Activated CD8-positive, alpha-beta memory T cell treated with anti-CD3 and anti-CD28 coated beads, Interleukin-2, amount 50 U/mL, for 48 hours (primary cell): ENCODE measurements at places on chromosomes 7 and 10.

- DNase-seq = no peak
These were observed 8.2 kb upstream of the FAM3C start for GRCh38 chr7:121404348-121404747.

DNA sequence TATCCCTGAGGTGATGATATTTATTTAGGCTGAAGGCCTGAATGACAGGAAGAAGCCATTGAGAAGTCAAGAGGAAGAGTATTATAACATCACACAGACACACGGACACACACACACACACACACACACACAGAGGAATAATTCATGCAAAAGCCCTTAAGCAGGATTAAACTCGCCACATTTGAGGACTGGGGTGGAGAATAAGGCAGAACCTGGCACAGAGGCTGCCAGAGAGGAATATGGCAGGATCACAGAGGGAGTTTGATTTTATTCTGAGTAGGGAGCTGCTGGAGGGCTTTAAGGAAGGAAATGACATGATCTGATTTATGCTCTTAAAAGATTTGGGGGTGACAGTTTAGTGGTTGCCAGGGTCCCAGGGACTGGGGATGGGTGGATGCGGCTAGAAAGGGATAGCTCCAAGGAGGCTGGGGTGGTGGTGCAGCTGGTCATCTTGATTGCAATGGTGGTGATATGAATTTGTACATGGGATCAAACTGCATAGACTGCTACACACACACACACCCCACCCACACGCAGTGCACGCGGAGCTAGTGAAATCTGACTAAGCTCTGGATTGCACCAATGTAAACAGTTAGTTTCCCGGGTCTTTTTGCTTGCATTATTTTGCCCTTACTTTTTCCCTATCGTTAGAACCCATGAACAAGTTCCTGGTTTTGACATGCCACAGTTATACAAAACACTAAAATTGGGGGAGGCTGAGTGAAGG, 11.2 kb downstream of the SMURF1 start:
- DNase-seq = no peak

DNA sequence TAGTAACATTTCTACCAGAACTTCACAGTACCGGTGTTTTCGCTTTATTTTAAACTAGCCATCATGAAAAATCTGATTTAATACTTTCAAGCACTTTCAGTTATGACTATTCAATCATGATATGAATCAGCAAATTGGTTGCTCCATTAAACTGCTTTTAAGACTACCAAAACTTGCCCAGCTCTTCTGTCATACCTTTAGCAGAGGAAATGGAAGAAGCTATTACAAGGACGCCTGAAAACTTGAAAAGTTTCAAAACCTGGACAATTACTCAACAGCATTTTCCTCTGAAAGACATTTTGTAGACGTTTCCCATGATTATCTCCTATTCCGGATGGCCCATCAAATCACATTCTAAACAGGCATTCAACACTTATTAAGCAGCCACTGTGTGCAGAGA, 2.0 kb downstream of the JAZF1 start:
- no peak for DNase-seq

- no peak for DNase-seq
These were observed 204.9 kb downstream of the DOCK4 start for GRCh38 chr7:112001091-112001826.

DNA sequence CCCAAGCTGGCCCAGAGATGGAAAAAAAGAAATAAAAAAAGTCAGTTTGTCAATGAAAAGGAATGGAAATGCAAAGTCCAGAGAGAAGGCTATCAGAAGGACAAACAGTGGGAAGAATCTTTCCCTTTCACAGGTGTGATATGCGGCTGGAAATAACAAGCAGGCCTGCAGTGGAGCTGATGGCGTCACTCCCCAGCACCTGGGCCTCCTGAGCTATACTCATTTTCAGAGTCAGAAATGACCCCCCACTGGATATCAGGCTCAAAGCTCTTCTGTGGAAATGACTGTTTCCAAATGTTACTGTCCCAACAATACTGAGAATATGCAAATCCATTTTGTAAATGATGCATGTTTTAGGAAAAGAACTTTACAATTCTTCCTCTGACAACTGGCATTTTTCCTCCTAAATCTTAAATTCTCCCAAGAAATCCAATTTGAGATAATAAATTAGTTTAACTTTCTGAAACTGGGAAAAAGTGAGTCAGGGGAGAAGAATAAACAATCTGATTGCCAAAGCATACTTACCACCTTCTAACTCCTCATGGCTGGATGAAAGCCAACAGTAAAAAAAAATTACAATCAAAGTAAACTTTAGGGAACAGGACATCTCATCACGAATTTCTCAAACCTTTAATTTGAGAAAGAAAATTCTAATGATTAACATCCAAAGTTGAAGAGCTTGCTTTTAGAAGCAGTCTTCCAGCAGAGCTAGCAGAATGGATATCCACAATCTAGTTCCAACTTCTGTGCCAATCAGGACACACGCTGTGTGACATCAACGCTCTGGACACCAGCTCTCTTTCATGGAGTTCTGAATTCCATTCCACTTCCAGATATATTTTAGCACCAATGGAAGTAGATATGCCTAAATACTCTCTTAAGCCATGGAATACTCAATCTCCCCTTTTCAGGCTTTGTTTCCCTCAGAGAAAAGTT, 5.3 kb upstream of the CUZD1 start:
- DNase-seq = no peak

- no peak for DNase-seq
These were observed 35.7 kb downstream of the ADK start for GRCh38 chr10:74186678-74187077.

DNA sequence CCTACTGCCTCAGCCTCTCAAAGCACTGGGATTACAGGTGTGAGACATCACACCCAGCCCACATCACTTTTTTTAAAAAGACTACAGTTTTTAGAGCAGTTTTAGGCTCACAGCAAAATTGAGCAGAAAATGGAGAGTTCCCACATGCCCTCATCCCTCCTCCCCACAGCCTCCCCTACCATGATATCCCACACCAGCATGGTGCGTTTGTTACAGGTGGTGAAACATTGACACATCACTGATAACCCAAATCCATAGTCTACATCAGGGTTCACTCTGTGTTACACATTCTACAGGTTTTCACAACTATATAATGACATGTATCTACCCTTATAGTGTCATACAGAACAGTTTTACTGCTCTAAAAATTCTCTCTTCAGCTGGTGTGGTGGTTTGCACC, 24.3 kb upstream of the TOMM7 start:
- DNase-seq = no peak

- DNase-seq = no peak
These were observed 40.5 kb upstream of the RNF148 start for GRCh38 chr7:122743211-122743610.

- no peak for DNase-seq
These were observed 59.5 kb downstream of the TMEM130 start for GRCh38 chr7:98810153-98810802.

DNA sequence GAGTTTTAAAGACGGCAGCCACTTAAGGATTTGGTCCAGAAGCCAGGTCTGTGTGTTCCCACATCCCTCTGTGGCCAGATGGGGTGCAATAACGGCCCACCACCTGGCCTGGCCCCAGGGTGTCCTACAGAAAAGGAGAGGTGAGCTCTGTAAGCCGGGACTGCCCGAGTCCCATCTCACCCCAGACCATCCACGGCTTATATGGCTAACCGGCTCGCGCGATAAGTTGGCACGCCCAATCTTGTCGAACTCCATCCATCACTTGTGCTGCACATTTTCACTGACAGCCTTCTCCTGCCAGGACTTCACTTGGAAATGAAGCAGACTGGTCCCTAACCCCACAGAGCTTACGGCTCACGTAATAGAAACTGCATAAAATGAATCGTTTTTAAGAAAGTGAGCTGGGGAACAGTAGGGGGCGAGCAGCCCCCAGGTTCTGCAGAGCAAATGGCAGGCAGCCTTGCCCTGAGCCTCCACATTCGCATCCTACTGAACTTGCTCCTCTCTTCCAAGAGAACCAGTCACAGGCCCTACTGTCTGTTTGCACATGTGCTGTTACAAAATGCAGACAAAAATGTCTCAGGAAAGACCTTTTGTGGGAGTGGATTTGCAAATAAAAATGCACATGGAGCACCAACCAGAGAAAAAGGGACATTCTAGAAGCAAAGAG, 98.2 kb downstream of the TNS3 start:
- DNase-seq = no peak

- no peak for DNase-seq
These were observed 623.1 kb upstream of the MGMT start for GRCh38 chr10:128843972-128844371.

DNA sequence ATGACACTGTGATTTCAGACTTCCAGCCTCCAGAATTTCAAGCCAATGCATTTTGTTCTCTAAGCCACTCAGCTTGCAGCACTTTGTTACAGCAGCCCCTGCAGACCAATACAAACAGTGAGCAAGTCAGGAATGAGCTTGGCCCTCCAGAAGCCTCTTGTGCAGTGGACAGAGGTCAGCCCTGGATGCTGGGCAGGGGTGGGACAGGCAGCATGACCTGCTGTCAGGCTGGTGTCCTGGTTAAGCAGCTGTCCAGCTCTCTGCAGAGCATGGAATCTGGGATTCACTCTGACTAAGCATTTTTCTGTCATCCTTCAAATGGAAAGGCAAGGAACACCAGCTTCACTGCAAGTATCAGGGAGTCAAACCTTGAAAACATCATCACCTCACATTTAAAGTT, 85.5 kb upstream of the GDF10 start:
- no peak for DNase-seq

- no peak for DNase-seq
These were observed 17.3 kb upstream of the NRBF2 start for GRCh38 chr10:63115732-63116383.

- DNase-seq = no peak
These were observed 82.9 kb upstream of the OGDHL start for GRCh38 chr10:49844775-49845595.

DNA sequence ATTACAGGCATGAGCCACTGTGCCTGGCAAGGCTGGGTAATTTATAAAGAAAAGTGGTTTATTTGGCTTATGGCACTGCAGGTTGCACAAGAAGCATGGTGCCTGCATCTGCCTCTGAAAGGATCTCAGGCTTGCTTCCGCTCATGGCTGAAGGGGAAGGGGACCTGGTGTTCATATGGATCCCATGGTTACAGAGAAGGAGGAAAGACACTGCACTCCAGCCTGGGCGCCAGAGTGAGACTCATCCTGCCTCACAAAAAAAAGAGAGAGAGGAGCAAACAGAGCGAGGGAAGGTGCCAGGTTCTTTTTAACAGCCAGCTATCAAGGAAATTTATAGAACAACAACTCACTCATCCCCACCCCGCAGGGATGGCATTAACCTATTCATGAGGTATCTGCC, 36.2 kb downstream of the HIP1 start:
- DNase-seq = no peak

- DNase-seq = no peak
These were observed 137.7 kb downstream of the SEMA3C start for GRCh38 chr7:80781146-80781545.

GRCh38 chr10:120562956-120563355, 105.9 kb downstream of the PLPP4 start:
- no peak for DNase-seq

- DNase-seq = no peak
These were observed 538.0 kb downstream of the DNAJB6 start for GRCh38 chr7:157874870-157875229.

GRCh38 chr7:235576-236395, 43.4 kb downstream of the FAM20C start:
- no peak for DNase-seq

DNA sequence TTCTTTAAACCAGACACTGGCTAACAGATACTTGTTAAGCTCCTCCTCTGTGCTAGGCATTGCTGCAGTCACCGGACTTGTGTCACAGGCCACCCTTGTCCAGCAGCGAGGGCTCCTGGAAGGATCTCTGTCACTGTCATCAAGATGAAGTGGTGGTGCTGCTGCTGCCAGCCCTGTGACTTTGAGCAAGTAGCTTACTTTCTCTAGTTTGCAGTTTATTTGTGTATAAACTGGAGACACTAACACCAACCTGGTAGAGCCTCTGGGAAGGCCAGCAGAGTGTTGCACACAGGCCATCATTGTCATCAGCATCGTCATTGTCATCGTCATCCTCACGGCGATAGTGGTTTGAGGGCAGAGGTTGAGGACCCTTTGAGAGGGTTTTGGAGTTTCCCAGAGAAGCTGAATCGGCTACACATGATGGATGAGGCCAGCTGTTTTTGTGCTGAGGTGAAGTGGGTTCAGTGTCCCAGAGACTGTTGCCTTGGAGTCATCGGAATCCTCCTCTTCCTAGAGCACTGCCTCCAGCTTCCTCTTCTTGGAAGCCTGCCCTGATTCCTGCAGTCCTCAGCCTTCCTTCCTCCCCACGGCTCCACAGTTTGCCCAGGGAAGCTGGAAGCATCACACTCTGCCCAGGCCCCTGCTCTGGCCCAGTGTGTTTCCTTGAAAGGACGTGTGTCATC, 128.4 kb downstream of the GRK5 start:
- DNase-seq = no peak

DNA sequence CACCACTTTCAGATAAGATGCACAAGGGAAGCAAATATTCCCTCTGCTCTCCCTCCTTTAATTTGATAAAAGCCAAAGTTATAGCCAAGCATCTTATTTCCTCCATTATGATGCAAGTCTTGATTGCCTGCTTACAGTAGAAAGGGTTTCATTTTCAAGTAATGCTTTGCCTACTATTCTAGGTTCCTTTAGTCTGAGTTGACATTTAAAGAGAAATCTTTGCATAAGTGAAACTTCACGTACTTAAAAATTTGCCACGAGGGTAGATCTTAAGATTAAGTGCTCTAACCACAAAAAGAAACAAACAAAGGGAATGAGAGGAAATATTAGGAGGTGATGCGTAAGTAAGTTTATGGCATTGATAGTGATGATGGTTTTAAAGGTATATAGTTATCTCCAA, 78.1 kb upstream of the VWDE start:
- no peak for DNase-seq

GRCh38 chr10:120022357-120022756, 129.8 kb downstream of the SEC23IP start:
- DNase-seq = no peak

- DNase-seq = no peak
These were observed 6.2 kb downstream of the HHEX start for GRCh38 chr10:92695679-92696605.

- DNase-seq = no peak
These were observed 2.4 kb downstream of the SPOCK2 start for GRCh38 chr10:72085864-72086465.

DNA sequence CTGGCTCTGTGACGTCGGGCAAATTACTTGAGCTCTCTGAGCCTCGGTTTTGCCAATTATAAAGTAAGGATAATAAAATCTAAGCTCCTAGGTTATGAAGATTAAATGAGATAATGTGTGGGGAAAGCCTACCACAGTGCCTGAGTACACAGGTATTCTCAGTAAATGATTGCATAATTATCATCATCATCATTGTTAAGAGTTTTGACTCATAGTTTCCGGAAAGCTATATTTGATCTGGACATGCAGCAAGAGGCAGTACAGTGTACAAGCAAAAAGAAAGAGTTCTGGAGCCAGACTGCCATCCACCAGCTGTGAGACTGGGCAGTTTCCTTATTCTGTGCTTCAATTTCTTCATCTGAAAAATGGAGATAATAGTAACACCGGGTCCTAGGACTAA, 155.6 kb upstream of the YAE1 start:
- DNase-seq = no peak

GRCh38 chr7:31310321-31310935, 30.1 kb downstream of the NEUROD6 start:
- no peak for DNase-seq

GRCh38 chr10:102994531-102995295, 76.6 kb downstream of the CNNM2 start:
- DNase-seq = no peak

- DNase-seq = no peak
These were observed 142.9 kb upstream of the ITGB1 start for GRCh38 chr10:33100781-33101391.
